ENCODE measurements at places on chromosomes 12 and 14.

GRCh38 chr12:124695861-124696260, 128.4 kb upstream of the NCOR2 start:
- DNase-seq, result no peak

DNA sequence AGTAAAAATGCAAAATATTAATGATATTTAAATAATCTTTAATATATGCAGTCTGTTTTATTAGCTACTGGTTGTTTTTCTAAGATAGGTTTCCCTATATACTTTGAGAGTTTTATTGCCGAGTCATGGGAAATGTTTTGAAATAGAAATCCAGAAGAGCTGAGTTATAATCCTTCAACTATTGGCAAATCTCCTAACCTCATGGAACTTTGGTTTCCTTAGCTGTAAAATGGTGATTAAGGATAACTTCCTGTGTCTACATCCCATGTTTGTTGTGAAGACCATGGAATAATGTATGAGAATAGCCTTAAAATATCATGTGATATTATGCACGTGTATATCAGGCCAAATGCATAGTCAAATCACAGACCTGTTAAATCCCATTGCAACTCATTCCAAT, 51.0 kb downstream of the UNC79 start:
- no peak for DNase-seq

DNA sequence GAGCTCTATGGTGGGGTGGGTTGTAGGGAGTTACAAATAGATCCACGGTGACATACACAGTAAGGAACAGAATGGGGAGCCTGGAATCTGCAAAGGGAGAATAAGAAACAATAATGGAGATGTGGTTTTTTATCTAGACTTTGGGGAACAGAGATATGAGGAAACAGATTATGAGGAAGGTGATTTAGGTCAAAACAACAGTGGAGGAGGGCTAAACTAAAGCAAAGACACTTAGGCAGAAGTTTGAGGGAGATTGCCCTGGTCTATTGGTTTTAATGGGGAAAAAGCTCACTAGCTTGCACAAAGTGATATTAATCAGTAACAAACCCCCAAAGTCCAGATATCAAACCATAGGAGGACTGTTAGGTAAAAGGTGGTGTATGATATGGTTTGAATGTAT, 144.5 kb upstream of the DYRK2 start:
- DNase-seq, result no peak

- DNase-seq, result no peak
Observed at GRCh38 chr12:110565894-110566871, 16.9 kb downstream of the PPTC7 start.

GRCh38 chr12:110688446-110689280, at the start of gene HVCN1:
TSS of gene HVCN1 (minus strand) at chr12:110689115. CDS start at chr12:110683245, 5,870 bp downstream.
- DNase-seq, result peak; percentile 83

Measured in GM10248 (cell line).